Esophagus squamous epithelium (tissue), 5 donors: ENCODE measurements at places on chromosomes 16 and 17. TPM values are rescaled to one million over a fixed set of nuclear protein-coding genes. Genes with fewer than 3 reads are reported as not detected.

DNA sequence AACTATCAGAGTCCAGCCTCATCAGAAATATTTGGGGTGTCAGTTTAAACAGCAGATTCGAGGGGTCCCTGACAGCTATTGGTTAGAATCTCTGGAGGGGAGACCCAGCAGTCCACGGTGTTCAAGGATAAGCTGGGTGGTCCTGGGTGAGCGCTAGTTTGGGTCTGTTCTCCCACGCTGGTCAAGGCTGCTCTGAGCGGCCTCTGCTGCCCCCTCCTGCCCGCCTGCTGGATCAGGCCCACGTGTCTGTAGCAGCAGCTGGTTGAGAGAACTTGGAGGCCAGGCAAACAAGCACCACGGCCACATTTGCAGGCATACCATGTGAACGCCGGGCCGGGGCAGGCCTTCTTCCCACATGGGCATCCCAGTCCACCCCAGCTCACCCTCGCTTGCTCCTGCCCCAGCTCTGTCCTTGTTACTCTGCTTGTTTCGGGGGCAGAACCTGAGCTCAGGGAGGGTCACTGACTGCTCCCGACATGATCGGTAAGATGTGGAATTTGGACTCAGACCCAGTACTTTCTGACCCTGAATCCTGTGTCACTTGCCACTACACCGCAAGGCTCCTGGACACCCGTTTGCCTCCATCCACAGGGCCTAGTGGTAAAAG, 7.4 kb downstream of the FOXF1 start:
- no peak for DNase-seq

- no peak for DNase-seq
Observed at GRCh38 chr16:13403326-13403725, 501.9 kb downstream of the SHISA9 start.

Gene LDHD
- total RNA-seq: 6.5 TPM

Gene MATCAP1
- total RNA-seq: 11.9 TPM

Gene CBX2
- total RNA-seq: 12.9 TPM

Gene CRYBA1
- not detected for total RNA-seq
